ENCODE measurements at places on chromosomes 3 and 15.

GRCh38 chr15:77504306-77504705, 83.6 kb downstream of the HMG20A start:
- no peak for DNase-seq

GRCh38 chr3:177905173-177906125, 630.8 kb upstream of the KCNMB2 start:
- DNase-seq: peak; percentile 69

DNA sequence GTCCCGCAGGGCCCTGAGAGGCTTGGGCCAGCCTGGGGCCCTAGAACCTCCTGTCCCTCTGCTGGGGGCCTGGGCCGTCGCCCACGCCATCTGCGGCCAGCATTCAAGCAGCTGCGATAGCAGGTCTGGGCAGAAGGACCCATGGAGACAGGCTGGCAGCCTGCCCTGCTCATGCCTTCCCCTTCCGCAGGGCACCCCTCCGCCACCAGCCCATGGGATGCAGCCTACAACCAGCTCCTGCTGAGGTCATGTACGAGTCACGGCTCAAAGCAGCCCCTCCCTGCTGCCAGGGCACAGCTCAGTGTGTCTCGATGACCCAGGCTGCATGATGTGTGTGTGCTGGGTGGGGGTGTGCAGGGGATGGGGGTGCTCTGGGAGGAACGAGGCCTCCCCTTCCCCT, 27.8 kb downstream of the DUSP7 start:
- DNase-seq: no peak

- no peak for DNase-seq
Measured at GRCh38 chr3:151750181-151750580, 16.5 kb downstream of the AADACL2 start.

GRCh38 chr15:47300596-47300995, 416.7 kb upstream of the SEMA6D start:
- DNase-seq: no peak

DNA sequence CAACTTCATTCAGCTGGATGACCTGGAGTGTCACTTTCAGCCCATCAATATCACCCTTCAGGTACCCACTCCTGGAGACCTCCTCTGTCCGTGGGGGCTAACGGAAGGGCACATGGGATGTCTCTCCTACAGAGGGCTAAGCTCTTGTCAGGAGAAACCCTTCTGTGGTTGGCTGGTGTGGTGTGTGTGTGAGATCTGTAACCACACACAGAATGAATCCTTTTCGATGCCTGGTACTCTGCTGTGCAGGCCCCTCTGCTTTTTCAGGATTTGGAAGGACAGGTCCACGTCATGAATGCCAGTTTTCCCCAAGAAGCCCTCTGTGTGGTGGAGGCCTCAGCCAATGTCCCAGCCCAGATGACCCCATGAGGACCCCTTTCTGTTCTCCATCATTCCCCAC, 117.7 kb upstream of the CTDSPL start:
- no peak for DNase-seq

DNA sequence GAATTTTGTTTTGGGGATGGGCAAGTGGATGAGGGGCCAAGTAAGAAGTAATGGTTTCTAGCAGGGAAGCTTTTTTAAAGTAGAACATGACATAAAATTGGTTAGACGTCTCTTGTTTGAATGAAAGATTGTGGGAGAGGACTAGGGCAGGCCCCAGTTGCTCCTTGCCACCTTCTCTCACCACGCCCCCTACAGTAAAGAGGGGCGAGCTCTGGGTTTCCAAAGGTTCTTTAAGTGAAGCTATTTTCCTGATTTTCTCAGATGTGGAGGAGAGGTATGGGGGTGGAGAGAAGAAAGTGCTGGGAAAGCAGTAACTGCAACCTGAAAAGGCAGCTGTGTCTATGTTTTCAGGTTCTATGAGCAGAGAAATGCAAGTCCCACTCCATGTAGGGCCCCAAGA, 32.6 kb upstream of the SKIL start:
- no peak for DNase-seq

DNA sequence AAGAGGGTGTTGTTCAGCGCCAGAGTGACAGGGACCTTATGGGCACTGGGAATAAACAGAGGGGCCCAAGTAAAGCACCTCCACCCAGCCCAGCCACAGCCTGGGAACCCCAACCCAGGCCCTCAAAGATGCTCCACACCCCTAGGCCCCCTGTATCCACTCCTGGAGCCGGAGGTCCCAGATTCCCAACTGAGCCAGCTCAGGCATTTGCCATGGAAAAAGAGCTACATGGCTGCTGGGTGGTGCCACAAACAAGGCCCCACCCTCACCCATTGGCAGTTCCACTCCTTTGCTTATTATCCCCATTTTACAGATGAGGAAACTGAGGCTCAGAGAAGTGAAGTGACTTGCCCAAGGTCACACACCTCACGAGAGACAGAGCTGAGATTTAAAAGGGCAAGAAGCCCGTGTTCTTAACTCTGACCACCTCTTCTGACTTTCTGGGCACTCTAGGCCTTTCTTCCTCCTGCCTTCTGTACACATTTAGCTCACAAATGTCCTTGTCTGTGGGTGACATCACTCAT, 16.9 kb downstream of the ANPEP start:
- DNase-seq: no peak

- DNase-seq: peak; percentile 58
Measured at GRCh38 chr15:35874260-35874905, 328.4 kb upstream of the DPH6 start.

GRCh38 chr15:42549032-42549491, 424 bp downstream of the HAUS2 start:
- peak; percentile 64 for DNase-seq

DNA sequence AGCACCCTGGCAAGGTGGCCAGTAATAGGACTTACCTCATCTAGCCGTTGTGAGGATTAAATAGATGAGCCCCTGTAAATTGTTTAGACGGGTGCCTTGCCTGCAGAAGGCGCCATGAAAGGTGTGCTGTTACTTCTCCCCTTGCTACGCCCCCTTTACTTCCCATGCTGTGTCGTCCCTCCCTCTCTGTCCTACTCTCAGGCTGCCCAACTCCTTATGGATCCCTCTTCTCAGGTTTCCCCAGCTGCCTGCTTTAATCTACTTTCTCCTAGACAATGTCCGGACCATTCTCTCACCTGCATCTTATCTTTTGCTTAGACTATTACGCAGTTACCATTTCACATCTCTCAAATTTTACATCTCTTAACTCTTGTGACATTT, 1.7 kb upstream of the FBXW12 start:
- no peak for DNase-seq

DNA sequence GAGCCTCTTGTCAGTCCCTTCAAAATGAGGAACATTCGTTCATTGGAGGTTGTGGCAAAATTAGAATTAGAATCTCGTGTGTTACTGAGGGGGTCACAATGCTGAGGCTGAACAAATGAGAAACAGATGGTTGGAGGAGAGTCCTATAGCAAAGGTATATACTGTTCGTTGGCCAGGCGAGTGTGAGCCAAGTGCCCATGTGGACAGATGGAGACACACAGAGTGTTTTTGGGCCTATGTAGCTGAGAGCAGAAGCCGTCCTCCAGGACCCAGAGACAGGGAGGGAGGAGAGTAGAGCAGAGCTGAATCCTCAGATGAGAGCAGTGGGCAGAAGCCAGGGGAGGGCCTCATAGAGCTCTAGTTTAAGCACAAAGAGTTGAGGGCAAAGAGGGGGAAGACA, 98.9 kb downstream of the NR1D2 start:
- DNase-seq: no peak

DNA sequence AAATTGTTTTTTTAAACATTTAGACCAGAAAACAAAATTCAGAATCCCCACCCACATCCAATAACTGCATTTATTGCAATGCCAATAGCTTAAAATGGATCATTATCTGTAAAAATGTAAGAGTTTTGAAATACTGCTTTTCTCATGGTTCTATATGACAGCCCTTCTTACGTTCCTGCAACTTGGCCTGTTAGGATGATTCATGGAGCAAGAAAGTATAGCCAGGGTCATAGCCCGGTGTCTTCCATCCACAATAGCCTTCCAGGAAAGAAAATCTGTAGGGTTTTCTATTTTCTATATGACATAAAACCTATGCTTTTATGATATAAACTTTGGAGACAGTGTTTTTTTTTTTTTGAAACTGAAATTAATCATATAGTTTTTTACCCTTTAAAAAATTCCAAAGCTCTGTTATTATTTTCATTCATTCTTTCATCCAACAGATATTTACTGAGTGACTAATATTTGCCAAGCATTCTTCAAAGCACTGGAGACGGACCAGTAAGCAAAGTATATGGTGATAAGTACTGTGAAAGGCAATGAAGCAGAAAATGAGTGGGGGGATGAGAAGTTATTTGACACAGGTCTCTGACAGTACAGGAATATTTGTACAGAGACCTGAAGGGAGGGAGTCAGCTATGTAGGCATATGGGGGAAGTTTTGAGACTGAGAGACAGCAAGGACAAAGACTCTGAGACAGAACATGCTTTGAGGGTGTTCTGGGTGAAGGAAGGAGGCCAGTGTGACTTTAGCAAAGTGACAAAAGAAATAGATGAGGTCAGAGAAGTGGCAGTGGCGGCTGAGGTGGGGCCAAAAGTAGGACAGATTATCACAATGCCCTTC, 29.0 kb upstream of the SLC2A2 start:
- peak; percentile 41 for DNase-seq

DNA sequence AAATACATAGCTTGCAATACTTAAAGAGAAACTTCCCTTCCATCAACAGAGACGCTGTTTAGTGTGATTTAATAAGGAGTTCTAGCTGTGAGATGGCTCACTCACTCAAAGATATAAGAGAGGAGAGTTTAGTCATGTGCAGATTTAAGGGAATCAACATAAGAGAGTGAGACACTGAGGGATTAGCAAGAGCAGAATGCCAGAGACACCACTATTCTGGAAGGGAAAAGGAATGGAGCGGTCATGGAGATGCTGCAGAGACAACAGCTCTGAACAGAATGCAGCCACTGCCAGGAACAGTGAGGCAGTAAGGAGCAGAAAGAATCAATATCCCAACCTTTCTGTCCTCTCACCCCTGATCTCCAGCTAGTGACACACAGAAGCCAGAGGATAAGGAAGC, 248.8 kb downstream of the MBNL1 start:
- DNase-seq: no peak

- no peak for DNase-seq
Measured at GRCh38 chr15:61517776-61518175, 288.7 kb upstream of the RORA start.

DNA sequence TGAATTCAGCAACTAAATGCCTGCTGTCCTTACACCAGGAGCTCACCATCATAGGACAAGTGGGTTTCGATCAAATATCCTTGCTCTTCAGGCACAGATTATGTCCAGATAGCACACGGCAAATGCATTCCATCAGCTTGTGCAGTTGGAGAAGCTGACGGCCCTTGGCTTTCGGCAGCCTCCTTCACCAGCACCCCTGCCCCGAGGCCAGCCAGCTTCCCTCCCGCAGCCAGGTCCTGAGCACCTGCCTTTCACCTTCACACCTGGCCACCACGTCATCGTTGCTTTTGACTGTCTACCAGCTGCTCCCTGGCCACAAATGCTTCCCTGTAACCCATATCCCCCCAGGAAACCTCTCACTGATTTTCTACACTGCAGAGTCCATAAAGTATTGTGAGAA, 355.5 kb downstream of the OCA2 start:
- no peak for DNase-seq

DNA sequence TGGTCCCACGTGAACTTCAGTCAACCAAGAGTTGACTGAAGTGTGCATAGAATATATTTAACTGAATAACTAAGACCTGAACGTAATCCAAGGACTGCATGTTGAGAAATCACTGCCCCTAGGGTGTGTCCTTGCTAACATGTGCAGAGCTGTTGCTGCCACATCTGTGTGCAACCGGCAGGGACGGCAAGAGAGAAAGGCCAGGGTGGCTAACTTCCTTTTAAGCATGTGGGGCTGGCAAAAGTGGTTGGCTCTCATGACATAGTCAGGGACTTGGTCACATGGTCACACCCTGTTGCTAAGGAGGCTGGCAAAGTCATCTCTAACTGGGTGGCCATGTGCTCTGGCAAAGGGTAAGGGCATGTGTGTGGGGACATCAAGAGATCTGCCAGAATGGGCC, 52.4 kb downstream of the GASK1A start:
- DNase-seq: no peak

GRCh38 chr3:50655009-50655830, 19.5 kb upstream of the DOCK3 start:
- no peak for DNase-seq

DNA sequence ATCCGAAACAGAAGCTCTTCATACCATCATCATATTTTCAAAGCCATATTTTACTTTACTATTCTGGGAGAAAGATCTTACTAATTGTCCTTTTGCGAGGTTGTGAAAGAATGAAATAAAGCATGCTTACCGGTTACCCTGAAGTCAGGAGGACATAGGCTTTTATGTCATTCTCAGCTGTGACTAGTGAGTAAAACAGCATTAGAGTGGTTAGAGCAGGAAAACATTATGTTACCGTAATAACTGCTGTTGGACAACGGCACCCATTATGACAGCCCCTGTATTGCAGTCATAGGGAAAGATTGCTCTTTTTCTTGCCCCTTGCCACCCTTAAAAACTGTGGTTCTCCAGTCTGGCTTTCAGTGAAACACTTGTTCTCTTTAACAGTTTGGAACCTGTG, 1035.7 kb downstream of the ZPLD1 start:
- no peak for DNase-seq

DNA sequence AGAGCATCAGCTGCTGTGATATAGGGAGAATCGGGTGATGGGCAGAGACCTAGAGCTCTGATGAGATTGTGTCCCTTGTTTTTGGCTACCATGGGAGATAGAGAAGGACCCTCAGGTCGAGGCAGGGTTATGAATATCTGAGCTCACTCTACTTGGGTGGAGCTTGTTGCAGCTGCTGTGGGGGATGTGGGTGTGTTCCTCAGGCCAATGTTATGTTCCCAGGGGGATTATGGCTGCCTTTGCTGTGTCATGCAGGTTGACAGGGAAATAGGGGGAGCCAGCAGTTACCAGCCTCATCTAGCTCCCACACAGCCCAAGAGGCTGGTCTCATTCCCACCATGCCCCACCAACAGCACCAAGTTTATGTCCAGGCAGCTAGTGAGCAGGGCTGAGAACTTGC, 131.5 kb downstream of the TRIM42 start:
- no peak for DNase-seq

GRCh38 chr15:55588815-55589115, 620 bp upstream of the PYGO1 start:
- DNase-seq: no peak

GRCh38 chr3:116569611-116570010, 124.3 kb upstream of the LSAMP start:
- DNase-seq: peak; percentile 54

GRCh38 chr3:192817053-192817452, 89.7 kb upstream of the FGF12 start:
- peak; percentile 76 for DNase-seq

- no peak for DNase-seq
Measured at GRCh38 chr3:195097331-195098255, 173.4 kb downstream of the XXYLT1 start.

Data from mesenchymal stem cell (in vitro differentiated cells and primary cell).